ENCODE measurements at places on chromosomes 11 and 22. TPM values are rescaled to one million over a fixed set of nuclear protein-coding genes. Genes with fewer than 3 reads are reported as not detected.
A peak's percentile ranks its signal among the peaks of the same experiment; 100 is the strongest.

DNA sequence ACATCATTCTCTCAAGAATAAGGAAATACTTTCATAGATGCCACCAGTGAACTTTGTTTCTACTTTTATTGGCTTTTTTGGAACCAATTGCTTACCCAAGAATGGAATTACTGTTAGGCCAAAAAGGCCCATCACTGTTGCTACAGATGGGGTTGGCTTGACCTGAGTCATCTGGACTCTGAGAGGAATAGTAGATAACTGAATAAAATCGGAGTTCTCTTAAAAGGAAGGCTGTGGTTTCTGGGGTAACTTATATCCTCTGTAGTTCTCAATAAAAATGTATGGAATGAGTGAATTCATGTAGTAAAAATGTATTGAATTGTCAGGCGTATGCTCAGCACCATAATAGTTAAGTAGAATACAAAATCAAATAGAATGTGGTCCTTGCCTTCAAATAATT lies 56.6 kb downstream of the ARHGEF12 start:
- DNase-seq, result no peak

DNA sequence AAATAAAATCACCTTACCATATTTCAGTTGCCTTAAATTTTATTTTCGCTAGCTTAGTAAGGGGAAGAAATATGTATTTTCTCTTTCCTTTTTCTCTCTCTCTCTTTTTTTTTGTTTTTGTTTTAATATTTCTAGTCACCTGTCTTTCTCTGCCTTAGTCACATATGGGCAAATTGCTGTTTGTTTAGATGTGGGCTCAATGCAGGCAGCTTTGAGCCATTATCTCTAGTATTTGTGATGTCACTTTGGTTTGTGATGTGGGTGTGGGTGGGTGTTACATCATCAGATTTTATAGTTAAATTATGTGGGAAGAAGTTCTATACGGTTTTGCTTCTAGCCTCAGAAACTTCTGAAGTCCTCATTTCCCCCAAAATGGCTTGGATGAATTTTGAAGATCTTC lies at the start of gene C22orf31:
TSS of gene C22orf31 (minus strand) at position 59 of the 400 bp plus-strand sequence. CDS start at position 20, 39 bp downstream.
- no peak for DNase-seq

- DNase-seq, result no peak
Measured at GRCh38 chr11:128828350-128828749, 38.7 kb downstream of the KCNJ1 start.

DNA sequence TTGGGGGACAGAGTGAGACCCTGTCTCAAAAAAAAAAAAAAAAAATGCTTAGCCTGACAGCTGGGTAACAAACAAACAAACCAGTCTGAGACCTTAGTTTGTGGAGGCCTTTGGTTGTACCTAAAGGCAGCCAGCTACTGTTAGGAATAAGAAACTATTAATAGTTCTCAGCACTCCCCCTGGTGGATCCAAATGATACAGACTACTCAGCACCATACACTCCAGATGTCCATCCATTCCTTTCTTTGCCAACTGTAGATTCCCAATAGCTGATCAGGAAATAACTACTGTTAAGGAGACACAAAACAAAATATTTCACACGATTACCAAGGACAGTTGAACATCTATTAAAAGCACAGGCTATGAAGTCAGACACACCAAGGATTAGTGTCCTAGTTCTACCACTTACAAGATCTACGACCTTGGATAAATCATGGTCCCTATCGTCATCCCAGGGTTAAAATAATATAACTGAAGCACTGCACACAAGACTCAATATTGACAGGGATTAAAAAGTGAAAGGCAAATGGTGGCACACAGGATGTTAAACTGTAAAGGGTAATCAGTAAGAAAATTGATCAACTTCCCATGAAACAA lies 17.2 kb downstream of the CLDN25 start:
- peak; percentile 67 for DNase-seq

DNA sequence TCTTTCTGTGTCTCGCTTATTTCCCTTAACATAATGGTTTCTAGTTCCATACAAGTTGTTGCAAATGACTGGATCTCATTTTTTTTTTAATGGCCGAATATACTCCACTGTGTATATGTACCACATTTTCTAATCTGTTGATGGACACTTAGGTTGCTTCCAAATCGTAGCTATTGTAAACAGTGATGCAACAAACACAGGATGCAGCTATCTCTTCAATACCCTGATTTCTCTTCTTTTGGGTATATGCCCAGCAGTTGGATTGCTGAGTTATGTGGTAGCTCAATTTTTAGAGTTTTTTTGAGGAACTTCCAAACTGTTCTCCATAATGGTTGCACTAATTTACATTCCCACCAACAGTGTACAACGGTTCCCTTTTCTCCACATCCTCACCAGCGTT lies 100.4 kb upstream of the CHORDC1 start:
- no peak for DNase-seq

DNA sequence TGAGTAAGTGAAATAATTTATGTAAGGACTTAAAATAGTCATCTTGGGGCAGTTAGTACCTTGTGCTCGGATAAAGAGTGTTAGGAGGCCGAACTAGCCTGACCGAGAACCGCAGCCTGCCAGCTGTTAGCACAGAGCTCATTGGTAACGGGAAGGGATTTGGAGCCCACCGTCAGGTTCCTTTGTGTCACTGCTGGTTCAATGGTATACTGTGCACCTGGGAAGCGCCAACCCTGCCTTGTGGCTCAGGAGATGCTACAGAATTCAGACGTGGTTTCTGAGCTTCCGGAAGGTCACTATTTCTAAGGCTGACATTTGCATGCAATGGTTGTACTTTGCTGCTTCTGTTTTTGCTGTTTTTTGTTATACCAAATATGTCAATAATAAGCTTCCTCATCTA lies 403.5 kb downstream of the CADM1 start:
- no peak for DNase-seq

GRCh38 chr22:37508431-37508992 lies 10.7 kb downstream of the CARD10 start:
- DNase-seq, result peak; percentile 51

GRCh38 chr11:59176330-59176729 lies 4.4 kb downstream of the DTX4 start:
- no peak for DNase-seq

DNA sequence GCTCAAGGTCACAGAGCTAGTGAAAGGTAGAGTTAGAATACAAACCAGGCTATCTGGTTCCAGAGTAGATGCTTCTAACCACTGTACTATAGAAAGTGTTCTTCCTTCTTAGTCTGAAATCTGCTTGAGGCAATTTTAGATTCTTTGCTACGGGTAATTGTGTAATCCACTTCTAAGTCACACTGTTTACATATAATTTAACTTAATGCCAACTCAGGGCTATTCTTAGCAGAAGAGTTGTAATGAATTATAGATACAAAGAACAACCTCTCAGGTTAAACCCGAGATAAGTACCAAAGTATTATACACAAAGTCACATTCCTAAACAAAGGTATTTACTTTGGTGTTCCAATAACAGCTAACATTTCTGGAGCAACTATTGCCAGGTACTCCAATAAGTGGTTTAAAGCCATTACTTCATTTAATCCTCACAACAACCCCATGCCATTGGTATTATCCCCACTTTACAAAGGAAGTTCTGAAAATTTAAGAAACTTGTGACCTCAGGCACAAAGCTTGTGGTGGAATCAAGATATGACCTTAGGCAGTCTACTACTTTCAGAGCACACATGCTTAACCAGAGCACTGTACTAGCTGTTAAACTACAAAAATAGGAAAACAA lies 31.1 kb upstream of the DDI1 start:
- DNase-seq, result peak; percentile 7

DNA sequence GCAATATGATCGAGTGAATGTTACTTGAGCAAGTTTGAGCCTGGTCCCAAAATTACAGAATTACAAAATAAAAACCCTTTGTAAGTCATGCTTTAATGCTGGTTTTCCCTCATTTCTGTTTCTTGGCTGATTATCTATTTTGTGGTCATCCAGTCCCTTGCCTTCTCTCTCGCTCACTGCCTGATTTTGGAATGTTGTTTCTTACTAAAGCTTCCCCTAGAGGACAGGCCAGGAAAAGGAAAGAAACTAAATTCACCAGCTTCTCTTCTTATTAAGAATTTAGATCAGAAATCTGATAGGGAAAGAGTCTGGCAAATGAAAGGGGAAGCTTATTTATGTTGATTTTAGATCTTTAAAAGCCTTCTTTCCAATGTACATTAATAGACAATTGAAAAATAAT lies 16.6 kb upstream of the BDNF start:
- no peak for DNase-seq

YPEL1 gene
- total RNA-seq, result 9.1 TPM

NCR3LG1 gene
- 1.0 TPM for total RNA-seq

ANGPTL5 gene
- not detected for total RNA-seq

ZBTB3 gene
- 7.5 TPM for total RNA-seq

CTTN gene
- total RNA-seq, result 198 TPM

SCGB1C1 gene
- total RNA-seq, result not detected

OR5A1 gene
- total RNA-seq, result not detected

TP53I11 gene
- total RNA-seq, result 36.9 TPM

PRAME gene
- not detected for total RNA-seq

OR5D16 gene
- total RNA-seq, result not detected

Data from tongue (tissue), 3 donors.